ENCODE measurements at places on chromosomes 7 and 10.
A peak's percentile ranks its signal among the peaks of the same experiment; 100 is the strongest.

DNA sequence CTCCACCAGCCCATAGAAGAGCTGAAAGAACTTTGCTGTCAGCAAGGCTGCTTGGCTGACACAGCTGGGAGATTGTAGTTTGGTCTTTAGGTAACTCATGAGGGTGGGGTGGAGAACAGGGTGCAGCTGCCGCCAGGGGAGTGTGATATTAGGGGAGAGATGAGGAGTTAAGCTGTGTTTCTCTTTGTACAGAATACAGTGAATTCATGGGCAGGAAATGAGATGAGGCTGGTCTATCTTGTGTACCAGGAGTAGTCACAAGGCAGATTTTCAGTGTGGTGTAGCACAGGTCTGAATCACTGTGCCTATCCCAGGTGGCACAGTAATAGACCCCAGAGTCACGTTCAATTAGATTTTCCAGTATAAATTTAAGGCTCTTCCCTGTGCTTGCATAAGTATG lies 56.6 kb upstream of the TARP start:
- no peak for DNase-seq

GRCh38 chr10:5038733-5039132 lies 35.1 kb upstream of the AKR1C2 start:
- DNase-seq: no peak

GRCh38 chr7:141198194-141198958 lies 124.5 kb downstream of the TMEM178B start:
- no peak for DNase-seq

- no peak for DNase-seq
Observed at GRCh38 chr10:102962951-102963755, 45.1 kb downstream of the CNNM2 start.

GRCh38 chr7:16708511-16708910 lies 45.0 kb upstream of the TSPAN13 start:
- no peak for DNase-seq

DNA sequence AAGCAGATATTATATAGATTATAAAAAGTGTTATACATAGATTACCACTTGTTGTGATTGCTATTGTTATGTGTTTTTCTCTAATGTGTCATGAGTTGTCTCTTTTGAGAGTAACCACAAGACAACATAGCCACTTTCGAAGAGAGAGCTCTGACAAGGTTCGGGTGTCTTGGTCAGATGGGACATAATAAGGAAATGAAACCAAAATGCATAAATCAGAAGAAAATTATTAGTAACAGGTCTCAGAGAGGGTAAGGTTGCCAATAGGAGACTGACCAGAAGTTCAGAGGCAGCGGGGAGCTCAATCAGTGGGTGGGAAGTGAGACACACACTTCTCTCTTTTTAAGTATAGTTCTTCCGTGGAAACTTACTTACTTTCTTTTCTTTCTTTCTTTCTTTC lies 639.2 kb upstream of the POT1 start:
- no peak for DNase-seq

- peak; percentile 61 for DNase-seq
Observed at GRCh38 chr7:72435366-72435765, 23.2 kb upstream of the CALN1 start.

GRCh38 chr7:816751-817671 lies 15.3 kb upstream of the SUN1 start:
- DNase-seq: peak; percentile 33

- no peak for DNase-seq
Observed at GRCh38 chr7:128274884-128275603, 34.0 kb downstream of the LEP start.

DNA sequence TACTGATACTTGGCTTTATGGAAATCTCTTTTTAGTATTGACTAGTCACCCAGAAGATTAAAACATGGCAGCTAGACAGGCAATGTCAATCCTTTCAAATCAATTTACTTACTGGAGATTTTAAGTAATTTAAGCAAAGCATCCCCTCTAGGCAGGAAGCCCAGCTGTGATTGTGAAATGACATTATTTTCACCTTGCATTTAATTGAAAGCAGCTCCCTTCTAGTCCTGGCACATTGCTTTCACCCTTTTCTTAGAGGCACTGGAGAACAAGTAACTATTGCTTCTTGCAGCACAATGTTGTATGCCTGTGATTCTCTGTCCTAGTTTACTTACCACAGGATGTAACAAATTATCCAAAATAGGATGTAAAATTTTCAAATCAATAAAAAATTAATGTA lies 13.3 kb downstream of the ST7 start:
- no peak for DNase-seq

DNA sequence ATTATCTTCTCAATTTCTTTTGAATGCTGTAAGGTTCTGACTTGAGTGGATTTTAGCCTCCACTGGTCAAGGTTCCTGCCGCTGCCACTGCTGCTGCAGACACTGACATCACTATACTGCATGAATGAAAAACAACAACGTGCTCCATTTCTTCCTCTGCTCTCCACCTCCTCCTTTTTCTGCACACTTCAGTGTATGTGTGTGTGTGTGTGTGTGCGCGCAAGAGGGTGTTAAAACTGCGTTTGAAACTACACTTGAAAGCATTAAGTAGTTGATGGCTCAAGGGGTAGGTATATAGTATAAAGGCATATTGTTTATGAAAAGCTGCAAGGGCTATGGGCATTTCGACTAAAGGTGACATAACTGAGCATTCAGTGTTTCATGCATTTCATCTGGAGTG lies 3.5 kb downstream of the GLCCI1 start:
- no peak for DNase-seq
